MM.1S (cell line): ENCODE measurements at places on chromosomes 11 and 22.
A peak's percentile ranks its signal among the peaks of the same experiment; 100 is the strongest.

DNA sequence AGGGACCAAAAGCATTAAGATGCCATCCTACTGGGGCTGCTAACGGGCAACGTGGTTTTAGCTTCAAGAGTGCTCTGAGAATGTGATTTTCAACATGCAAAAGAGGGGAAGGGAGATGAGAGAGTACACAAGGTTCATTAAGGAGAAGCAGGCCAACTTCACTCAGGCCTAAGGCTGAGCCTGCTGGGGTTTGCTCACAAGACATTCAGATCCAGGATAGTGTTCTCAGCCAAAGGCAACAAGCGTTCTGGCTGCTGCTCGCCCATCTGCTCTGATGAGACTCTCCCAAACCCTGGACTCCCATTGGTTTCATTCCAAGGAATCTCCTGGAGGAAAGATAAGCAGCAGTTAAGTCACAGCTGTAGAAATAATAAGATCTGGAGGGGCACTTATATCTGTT is 23.6 kb upstream of the UPB1 start:
- no peak for DNase-seq

DNA sequence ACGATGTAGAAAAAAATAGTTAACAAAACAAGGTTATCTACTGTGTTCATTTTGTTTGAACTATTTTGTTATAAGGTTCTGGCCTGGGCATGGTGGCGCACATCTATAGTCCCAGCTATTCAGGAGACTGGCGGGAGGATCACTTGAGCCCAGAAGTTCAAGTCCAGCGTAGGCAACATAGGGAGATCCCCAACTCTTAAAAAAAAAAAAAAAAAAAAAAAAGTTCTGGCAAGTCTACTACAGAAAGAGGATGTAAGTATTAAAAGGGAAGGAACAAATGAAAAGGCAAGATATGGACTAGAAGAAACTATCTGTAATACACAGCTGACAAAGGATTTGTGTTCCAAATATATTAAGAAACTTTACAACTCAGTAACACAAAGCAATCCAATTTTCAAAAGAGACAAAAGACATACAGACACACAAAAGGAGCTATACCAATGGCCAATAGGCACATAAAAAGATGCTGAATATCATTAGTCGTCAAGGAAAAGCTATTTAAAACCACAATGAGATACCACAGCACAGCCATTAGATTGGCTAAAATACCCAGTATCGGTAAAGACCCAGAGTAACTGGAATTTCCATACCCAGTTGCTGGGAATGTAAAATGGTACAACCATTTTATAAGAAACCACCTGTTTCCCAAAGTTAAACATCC is 27.4 kb downstream of the RRAS2 start:
- no peak for DNase-seq

DNA sequence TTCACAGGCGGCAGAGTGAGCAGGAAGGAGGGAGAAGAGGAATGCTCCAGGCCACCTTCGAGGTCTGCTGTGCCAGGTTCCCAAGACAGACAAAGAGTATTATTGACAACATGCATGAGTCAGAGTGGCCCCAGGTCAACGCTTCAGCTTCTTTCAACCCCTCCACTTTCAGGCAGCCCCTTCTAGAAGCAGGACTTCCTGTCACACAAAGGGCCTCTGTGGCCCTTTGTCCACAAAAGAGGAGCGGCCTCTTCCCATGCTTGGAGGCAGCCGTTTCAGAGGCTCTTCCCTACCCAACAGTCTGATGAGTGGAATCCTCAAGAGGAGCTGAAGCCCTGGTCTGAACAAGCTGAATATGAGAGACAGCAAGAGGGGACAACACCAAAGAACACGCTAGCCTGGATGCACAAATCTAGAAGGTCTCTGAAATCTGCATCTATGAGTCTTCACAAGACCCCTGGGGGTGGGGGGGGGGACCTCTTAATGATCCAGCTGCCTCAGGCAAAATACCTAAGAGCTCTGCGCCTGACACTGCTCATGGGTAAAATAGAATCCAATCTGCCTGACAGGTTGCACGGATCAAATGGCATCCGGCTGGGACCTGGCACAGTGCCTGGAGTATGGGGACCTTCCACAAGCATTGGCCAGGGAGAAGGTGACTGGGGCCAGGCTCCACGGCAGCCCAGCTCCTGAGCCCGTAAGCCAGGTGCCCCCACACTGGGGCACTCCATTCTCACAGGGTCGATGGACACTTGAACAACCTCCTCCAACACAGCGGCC is 67.5 kb downstream of the PACSIN2 start:
- no peak for DNase-seq

DNA sequence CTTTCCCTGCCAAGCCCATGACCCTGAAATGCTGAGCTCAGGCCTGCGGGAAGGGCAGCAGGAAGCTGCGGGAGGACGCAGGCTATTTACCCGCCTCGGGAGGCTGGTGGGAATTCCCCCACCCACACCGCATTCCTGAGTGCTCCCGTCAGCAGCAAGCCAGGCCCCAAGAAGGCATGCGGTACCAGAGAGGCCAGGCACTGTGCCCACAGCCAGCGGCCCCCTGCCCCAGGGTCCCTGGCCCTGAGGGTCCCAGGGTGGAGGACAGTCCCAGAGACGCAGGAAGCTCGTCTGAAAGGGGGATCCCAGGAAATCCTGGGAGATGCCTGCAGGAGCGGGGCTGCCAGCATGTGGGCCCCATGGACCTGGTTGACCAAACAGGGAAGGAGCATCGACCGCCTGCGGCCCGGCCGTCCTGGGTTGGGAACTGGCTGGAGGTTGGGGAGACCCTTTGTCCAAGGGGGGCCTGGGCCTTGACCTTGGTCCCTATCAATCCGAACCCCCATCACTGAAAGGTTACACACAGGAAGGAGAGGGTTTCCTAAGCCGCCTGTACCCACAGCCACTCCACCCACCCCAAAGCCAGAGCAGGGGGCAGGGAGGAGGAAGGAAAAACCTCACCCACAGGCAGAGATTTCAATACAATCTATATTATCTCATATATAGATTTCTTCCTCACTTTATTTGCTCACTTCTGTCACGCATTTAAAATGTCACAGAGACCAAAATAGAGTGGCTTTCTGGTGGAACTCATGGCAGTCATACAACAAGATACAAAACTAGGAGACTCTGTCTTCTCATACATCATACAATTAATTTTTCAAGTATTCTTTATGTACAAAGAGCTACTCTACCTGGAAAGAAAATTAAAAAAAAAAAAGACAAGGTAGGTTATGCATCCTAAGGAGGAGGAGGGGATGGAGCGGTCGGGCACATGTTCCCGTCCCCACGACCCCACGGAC is 17.1 kb downstream of the MAFF start:
- DNase-seq, result peak; percentile 66

DNA sequence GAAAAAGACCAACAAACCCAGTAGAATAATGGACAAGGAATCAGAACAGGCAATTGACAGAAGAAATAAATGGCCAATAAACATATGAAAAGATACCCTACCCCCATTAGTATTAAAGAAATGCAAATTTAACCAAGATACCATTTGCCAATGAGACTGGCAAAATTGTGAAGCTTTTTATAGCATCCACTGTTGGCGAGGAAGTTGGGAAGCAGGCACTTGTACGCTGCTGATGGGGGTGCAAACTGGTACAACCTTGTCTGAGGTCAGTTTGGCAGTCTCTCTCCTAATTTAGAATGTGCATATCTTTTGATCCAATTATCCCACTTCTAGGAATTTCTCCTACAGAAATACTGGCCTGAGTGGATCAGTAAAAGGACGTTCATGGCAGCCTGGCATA is 8.6 kb upstream of the NRXN2 start:
- no peak for DNase-seq
